ENCODE measurements at places on chromosomes 3 and 15.

DNA sequence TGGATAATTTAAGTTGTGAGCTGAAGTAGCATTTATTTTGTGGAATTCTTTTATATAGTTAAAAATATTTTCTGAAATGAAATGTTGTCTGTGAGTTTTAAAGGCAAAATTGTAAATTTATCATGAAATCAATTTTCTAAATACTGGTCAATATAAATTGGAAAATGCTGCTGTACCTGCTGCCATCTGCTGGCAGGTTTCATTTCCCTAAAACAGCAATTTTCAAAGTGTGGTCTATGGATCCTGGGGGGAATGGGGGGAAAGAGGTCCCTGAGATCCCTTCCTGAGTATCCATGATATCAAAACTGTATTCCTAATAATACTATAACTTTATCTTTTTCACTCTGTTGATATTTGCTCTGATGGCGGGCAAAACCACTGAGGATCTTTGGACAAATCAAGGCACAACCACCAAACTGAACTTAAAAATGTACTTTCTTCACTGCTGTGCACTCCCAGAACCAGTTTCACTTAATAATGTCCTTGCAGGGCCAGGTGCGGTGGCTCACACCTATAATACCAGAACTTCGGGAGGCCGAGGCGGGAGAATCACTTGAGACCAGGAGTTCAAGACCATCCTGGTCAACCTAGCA is 17.2 kb upstream of the CCR4 start:
- DNase-seq, result no peak

GRCh38 chr15:39690881-39691634 is 91.6 kb downstream of the FSIP1 start:
- no peak for DNase-seq

DNA sequence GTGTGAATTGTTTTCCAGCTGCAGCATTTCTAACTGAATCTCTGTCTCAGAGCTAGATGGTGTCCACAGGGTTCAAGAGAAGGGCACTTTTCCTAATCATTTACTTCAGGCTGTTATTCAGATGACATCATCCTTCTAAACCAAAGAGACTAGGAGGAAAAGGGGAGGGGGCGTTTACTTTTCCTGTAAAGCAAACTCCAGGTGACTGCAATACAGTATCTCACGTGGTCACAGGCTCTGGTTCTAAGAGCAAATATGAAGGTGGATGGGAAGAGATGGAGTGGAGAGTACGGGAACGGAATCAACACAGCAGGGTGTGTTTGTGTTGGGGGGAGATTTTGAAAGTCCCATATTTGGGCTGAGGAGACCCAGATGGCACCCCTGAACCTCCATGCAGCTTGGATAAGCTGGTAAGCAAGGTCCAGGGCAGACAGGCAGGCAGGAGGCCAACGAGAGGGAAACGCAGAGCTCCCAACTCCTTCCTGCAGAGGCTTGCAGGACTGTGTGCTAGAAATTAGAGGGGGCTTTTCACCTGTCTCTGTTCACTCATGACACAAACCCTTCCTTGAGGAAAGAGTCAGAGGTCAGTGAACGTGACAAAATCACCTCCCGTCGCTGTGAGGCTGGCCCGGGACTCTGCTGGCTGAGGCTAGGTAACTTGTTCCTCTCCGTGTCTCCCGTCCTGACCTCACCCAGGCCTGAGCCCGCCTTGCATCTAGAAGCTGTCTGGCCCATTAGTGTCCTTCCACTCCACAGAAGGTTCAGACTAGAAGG is 151.2 kb downstream of the OPA1 start:
- DNase-seq, result no peak

GRCh38 chr3:127488141-127488672 is 102.3 kb downstream of the TPRA1 start:
- DNase-seq, result no peak

DNA sequence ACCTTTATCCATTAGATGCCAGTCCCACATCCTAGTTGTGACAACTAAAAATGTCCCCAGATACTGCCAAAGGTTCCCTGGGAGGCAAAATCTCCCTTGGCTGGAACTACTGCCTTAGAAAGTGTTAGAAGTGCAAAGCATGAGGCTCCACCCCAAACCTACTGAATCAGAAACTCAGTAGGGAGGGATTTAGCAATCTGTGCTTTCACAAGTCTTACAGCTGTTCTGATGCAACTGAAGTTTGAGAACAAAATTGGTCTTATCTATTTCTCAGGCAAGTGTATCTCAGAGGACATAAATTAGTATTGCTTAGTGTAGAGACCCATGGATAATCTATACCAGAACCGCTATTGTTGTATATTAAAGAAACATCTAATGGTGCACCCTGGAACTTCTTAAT is 70.2 kb downstream of the CLDN1 start:
- no peak for DNase-seq

- no peak for DNase-seq
Observed at GRCh38 chr15:56719021-56719612, 14.2 kb downstream of the ZNF280D start.

- DNase-seq, result no peak
Observed at GRCh38 chr3:195544634-195545033, 1.5 kb upstream of the PPP1R2 start.

DNA sequence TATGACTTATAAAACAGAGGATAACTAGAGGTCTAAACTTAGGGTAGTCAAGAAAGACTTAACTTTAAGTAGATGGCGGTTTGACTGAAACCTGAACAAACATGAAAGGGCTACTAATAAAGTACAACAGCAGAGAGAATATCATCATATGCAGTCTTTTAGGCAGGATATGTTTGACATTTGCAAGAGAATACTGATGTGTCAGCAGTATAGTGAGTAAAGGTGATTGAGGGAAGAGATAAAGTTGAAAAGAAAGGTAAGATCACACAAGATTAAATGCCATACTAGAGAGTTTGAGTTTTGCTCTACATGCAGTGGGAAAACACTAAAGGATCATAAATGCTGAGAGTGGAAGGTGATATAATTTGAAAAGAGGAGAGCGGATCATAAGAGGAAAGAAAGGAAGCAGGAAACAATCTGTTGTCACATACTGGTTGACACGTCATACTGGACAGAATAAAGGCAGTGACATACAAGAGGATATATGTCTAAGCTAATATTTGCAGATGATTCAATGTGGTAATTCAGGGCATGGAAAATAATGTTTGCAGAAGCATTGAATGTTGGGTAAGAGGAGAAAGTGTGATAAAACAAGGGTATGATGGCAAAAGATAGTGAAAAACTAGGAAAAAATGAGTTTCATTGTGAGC is 223.0 kb downstream of the EPHA6 start:
- no peak for DNase-seq

GRCh38 chr3:30544812-30545211 is 61.6 kb upstream of the TGFBR2 start:
- DNase-seq, result no peak

DNA sequence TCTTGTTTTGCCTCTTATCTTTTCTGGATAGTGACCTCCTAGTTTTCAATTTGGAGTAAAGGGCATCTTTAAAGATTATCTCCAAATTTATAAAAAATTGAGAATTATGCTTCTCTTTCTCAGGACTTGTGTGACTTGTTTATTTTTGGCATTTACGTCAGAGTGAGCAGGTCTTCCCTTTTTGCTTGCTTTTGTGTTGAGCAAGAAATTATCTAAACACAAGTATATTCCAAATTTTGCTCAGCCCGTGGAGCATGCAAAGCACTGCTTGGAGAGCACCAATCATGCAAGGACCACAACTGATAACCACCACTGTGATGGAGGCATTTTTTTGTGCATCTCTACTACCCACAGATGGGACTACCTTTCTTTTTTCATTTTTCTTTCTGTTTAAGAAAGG is 7.1 kb downstream of the SLC25A26 start:
- DNase-seq, result no peak

GRCh38 chr3:69747511-69748258 is 8.4 kb downstream of the MITF start:
- DNase-seq, result no peak

DNA sequence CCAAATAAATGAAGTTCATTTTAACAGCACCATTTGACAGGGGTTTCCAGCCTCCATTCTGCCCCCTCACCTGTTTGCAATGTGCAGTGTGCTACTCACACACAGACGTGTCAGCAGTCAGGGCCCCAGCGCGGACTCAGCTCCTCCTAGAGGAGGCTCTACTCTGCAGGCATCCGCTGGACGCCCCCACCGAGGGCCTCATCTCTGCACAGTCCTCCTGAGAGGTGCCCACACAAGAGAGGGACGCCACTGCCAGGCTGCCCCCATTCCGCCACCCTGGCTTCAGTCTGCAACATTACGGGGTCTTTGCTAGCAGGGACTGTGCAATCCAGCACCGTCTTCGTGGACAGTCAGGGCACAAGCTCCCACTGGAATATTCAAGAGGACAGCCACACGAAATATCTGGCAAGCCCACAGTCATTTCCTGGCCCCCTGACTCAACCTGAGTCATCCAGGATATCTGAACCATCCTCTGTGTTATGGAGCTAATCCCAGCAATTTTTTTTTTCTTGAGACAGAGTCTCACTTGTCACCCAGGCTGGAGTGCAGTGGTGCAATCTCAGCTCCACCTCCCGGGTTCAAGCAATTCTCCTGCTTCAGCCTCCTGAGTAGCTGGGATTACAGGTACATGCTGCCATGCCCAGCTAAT is 255.0 kb downstream of the OCA2 start:
- DNase-seq, result no peak

- DNase-seq, result no peak
Observed at GRCh38 chr3:180184816-180185215, 148.1 kb upstream of the PEX5L start.

DNA sequence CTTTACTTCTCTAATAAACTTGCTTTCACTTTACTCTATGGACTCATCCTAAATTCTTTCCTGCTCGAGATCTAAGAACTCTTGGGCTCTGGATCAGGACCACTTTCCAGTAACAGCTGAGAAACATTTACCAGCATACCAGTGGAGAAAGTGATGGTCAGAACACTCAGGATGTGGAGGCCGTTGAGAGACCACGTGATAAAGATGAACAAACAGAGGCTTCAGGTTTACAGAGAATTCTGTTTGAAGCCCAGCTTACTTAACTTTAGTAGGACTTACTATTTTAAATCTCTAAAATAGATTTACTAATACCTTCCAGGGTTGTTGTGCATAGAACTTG is 57.0 kb downstream of the FRMD4B start:
- DNase-seq, result no peak

GRCh38 chr3:13876451-13877100 is 3.3 kb downstream of the WNT7A start:
- no peak for DNase-seq

- DNase-seq, result no peak
Observed at GRCh38 chr3:72615182-72615581, 233.1 kb downstream of the SHQ1 start.
